NCI-H1048 (cell line): ENCODE measurements at places on chromosomes 7 and 10.

GRCh38 chr10:96719200-96719599 is 1.1 kb downstream of the PIK3AP1 start:
- DNase-seq, result no peak

GRCh38 chr10:125079091-125079600 is 81.2 kb downstream of the CTBP2 start:
- no peak for DNase-seq

DNA sequence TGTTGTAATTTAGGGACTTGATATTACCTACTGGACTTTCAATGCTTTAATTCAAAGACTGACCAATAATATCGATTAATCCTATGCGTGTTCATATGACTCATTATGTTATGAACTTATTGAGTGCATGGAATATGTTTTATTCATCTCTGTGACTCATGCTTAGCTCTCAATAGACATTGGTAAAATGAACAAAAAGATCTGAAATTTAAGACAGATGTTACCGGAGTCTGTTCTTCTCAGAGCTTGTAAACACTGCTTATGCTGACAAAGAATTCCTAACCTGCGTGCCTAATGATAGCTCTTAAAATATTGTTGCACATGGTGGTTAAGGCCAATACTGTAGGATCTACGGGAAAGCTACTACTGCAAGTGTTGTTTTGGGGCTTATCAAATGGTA is 131.5 kb upstream of the ACBD5 start:
- DNase-seq, result no peak

- DNase-seq, result no peak
Observed at GRCh38 chr10:19500959-19501358, 315.3 kb upstream of the PLXDC2 start.

DNA sequence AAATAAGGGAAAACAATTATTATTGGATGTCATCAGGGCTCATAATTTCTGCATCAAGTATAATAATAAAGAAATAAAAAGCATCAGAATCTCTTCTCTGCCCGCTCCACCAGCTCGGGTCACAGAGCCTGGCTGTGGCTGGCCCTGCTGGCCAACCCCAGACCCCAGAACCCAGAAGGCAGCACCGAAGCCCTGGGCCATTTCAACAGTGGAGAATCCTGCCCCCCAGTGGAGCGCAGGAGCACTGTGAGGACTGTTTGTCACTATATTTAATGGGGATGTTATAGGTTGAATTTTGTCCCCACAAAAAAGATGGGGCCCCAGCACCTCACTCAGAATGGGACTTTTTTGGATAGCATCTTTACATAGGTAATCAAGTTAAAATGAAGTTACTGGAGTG is 27.3 kb downstream of the DENND11 start:
- no peak for DNase-seq

GRCh38 chr10:299969-300368 is 164.7 kb downstream of the ZMYND11 start:
- no peak for DNase-seq

GRCh38 chr7:113209449-113210203 is 91.3 kb upstream of the SMIM30 start:
- no peak for DNase-seq

GRCh38 chr7:7251742-7252141 is 69.4 kb downstream of the C1GALT1 start:
- DNase-seq, result no peak

DNA sequence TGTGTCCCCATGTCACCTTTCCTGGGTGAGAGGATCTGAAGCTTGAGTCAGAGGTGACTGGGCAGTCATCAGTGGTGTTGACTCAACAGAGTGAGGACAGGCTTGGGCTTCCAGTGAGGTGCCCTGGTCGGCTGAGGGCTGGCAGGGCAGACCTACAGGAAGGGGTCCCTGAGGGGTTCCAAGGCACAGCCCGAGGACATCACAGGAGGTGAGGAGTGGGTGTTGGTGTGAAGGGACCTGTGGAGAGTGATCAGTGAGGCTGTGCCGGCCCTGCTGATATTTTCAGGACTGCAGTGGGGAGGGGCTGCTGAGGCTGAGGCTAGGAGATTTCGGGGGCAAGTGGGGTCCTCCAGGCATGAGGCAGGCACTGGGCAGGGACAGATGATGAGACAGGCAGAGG is 545.5 kb downstream of the TCERG1L start:
- no peak for DNase-seq

DNA sequence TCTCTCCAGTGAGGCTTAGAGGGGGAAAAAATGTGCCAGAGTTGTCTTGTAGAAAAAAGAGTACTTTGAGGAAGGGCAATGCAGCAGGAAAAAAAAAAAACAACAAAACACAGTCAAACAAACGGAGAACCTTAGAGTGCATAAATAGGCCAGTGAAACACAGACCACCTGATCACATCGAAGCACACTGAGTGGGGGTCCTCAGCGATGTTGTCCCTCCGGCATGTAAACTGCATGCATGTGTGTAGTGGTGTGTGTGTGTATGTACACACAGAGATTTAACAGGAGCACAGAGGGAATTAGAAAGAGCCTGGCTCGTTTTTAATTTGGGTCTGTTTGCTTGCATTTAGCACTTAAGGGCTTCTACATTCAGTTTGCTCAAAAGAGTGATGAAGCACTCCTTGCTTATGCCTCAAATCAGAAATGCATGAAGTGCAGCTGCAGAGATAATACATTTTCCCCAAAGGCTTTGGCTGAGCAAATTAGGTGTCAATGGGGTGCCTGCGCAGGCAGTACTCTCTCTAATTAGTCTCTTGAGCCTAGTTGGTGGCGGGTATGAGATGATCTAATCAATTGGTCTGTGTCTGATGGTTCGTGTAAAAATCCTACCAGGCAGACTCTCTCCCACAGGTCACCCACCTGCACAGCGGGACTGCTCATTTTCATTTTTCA is 62.7 kb upstream of the FZD1 start:
- no peak for DNase-seq

- DNase-seq, result no peak
Observed at GRCh38 chr10:14707481-14707880, 67.2 kb downstream of the FAM107B start.

DNA sequence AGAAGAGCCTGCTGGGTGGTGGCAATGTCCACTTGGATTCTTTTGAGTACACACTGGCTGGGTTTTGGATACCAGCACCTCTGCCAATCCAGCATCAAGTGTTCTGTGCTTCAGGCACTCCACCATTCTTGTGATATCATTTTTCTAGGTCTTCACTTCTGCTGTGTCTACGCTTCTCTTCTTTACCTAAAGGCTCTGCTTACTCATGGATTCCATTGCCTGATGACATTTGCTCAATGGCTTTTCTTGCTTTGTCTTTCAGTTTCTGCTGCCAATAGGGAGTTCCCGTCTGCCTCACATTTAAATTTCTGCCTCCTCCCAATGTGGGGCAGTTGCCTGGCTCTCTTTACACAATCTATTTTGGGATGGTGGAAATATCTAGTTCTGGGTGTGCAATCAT is 12.7 kb upstream of the PAPSS2 start:
- no peak for DNase-seq

GRCh38 chr7:36667007-36667745 is 57.1 kb downstream of the AOAH start:
- no peak for DNase-seq

- DNase-seq, result no peak
Observed at GRCh38 chr10:128031216-128031615, 95.0 kb downstream of the MKI67 start.

- no peak for DNase-seq
Observed at GRCh38 chr10:100730725-100731406, 14.5 kb upstream of the PAX2 start.
